ENCODE measurements at places on chromosomes 1 and 21.

DNA sequence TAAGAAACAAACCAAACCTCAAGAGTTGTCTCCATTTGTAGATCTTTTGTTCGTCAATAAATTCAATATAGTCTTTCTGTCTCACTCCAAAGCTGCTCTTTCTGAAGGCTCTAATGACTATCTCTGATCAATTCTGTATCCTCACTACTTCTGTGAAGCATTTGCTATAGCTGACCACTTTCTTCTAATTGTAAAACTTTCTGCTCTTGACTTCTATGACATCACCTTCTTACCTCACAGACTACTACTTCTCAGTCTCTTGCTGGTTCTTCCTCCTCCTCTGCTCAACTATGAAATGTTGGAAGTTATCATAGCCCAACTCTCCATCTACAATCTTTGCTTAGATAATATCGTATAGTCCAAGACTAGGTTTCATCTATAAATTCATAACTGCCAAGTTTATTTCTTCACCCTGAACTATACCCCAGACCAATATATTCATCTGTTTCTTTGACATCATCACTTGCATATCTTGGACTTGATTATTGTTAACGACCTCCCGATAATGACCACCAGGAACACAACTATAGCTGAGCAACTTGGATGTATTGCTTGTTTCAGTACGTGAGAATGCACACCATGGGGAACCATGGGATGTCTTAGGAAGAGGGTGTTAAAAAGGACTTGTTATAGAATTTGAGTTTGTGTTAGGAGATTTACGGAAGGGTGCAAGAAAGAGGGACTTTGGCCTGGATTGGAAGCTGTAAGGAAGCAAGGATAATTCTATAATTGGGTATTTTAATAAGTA lies 2.0 kb upstream of the CDC7 start:
- no peak for DNase-seq

DNA sequence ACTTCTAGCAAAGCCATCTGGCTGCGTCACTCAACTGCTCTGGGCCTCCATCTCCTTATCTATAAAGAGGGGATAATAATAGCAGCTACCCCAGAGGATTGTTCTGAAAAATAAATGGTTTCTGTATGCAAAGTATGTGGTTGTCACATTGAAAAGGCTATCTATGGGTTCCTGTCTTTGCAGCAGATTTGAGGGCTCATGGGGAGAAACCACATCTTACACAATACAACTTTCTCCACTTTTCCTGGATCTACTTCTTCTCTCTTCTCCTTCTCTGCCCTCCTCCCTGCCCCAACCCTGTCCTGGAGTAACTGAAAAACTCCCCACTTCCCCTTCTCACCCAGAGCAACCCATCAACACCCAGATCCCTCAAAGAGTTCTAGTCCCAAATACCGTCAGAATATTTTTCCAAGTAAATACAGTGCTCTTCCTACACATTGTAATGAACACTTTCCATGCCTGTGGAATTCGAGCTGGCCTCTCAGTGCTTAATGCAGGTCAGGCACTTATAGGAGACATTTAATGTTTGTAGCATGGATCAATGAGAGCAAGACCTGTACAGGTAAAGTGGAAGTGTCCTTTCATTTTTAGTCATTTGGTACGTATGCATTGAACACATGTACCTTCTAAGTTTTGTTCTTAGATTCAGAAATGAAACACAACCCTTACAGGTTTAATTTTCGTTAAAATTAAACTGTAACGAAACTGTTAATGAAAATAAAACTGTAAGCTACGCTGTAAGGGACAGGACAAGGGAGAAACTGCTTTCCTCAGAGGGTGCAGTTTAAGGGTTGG lies 131.9 kb downstream of the AK5 start:
- no peak for DNase-seq

DNA sequence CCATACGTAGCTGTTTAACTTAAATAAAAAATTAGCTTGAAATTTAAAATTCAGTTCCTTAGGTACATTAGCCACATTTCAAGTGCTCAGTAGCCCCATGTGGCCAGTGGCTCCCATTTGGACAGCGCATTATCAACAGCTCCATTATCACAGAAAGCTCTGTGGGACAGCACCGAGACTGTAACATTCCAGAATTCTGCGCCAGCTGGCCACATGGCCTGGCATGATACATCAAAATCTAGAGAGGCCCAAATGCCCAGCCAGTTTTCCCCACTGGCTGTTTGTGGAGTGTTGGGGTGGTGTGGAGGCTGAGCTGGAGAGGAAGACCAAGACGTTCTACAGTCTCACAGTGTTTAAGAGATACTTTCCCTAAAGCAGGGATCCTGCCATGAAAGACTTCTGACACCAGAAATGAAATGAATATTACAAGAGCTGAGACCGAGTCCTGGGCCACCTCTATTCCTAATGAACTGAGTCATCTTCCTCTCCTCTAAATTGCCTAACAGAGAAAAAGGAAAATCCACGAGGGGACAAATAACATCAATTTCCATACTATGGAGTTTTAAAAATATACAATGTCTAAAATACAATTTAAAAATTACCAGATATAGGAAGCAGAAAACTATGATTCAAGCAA lies 27.3 kb upstream of the ACTA1 start:
- DNase-seq, result no peak

DNA sequence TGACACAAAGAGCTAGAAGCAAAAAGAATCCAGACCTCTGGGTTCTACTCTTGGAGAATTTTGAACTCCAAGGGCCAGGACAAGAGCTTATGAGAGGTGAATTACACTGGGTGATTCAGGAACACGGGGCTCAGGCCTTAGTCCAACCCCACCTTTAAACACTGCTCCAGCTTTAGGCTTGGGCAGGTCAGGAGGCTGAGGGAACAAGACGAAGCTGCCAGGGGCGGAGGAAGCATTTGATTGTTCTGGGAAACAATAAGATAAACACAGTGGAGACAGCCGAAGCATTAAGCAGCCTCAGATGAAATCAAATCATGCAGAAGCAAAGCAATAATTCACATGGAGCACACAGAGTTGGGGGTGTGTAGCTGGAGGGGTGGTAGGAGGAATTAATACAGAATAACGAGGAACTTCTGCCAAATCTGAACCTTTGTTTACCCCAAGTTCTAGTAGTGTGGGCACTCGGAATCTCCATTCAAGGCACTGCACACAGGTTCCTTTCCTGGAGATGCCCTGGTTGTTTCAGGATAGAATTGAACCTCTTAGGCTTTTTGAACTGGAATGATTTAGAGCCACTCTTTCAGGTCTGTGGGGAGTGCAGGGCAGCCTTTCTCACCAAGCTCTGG lies 93.2 kb downstream of the PLXNA2 start:
- DNase-seq, result no peak

- no peak for DNase-seq
Measured at GRCh38 chr1:32725615-32725982, 23.0 kb upstream of the SYNC start.

- DNase-seq, result no peak
Measured at GRCh38 chr1:234727018-234727940, 117.3 kb upstream of the IRF2BP2 start.
